Endothelial cell (in vitro differentiated cells): ENCODE measurements at places on chromosomes 5 and 9. TPM values are rescaled to one million over a fixed set of nuclear protein-coding genes. Genes with fewer than 3 reads are reported as not detected.

DNA sequence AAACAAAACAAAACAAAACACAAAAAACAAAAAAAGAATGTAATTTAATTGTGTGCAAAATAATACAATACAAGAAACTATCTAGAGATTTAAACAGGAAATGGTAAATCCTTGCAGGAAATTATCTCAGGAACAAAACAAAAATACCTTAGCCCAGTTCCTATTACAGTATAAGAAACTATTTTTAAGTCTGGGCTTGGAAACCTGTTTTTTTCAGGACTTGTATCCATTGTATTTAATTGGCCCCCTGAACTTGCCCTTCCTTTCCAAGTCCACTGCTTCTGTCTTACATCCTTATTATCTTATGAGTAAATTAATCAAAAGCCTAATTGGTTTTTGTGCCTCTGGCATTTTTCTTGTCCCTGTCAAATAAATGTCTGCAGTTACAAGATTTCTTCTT lies 48.5 kb downstream of the ST8SIA4 start:
- no peak for DNase-seq

TEX48 gene
- not detected for total RNA-seq

SGCD gene
- 1.2 TPM for total RNA-seq

SCGB3A2 gene
- 1.4 TPM for total RNA-seq

GRCh38 chr5:39361306-39361705 lies 3.0 kb downstream of the C9 start:
- DNase-seq: no peak

- DNase-seq: peak; percentile 45
Measured at GRCh38 chr5:33241802-33242201, 199.0 kb upstream of the TARS1 start.

ZNF608 gene
- 88.0 TPM for total RNA-seq

DNA sequence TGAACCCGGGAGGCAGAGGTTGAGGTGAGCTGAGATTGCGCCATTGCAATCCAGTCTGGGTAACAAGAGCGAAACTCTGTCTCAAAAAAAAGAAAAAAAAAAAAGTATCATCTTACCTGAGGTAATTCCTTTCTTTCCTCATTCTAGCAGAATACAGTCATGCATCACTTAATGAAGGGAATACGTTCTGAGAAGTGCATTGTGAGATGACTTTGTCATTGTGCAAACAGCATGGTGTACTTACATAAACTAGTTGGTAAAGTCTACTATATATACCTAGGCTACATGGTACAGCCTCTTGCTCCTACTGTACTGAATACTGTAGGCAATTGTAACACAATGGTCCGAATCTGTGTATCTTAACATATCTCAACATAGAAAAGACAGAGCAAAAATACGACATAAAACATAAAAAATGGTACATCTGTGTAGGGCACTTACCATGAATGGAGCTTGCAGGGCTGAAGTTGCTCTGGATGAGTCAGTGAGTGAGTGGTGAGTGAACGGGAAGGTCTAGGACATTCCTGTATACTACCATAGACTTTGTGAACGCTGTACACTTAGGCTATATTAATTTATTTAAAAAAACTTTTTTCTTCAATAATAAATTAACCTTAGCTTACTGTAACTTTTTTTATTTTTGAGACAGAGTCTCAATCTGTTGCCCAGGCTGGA lies 100.4 kb downstream of the GLDC start:
- DNase-seq: no peak

C6 gene
- total RNA-seq: not detected

CLIC3 gene
- not detected for total RNA-seq

EDIL3 gene
- total RNA-seq: 74.6 TPM

DNA sequence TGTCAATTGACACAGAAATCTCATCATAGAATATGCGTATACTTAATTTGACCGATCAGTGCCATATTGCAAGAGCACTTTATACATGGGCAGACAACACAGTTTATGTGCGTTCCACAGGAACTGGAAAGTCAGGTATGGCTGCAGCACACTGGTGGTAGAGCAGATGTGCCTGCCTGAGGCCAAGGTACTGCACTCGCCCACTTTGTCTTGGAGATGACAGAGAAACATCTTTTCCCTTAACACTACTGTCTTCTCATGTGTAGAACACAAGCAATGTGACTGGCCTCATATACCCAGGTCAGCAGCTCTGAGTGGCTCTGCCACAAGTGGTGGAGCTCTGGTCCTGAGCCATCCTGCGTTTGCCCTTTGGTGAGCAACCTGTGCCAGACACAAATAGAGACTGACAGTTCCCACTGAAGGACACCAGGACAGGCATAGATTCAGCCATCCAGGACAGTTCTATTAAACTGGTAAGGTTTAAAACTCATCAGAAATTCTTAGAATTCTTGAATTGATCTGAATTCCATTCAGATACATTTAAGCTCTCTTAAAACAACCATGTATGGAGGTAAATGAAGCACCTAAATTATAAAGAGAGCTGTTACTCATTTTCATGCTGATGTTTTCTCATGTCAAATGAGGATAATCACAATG lies 21.0 kb upstream of the PPP2CA start:
- no peak for DNase-seq

- DNase-seq: no peak
Measured at GRCh38 chr5:127865273-127865672, 162.1 kb downstream of the CCDC192 start.

- DNase-seq: no peak
Measured at GRCh38 chr9:77374266-77374665, 196.9 kb downstream of the VPS13A start.
